Heart right ventricle (tissue), 16 donors: ENCODE measurements at places on chromosomes 11 and 22. TPM values are rescaled to one million over a fixed set of nuclear protein-coding genes. Genes with fewer than 3 reads are reported as not detected.

The OR8D1 gene
- total RNA-seq, result not detected

The THY1 gene
- total RNA-seq, result 10.9 TPM

The FAM180B gene
- total RNA-seq, result not detected

The GP1BB gene
- total RNA-seq, result not detected

The IGLL1 gene
- total RNA-seq, result not detected

The MUC6 gene
- total RNA-seq, result not detected

The SGSM1 gene
- total RNA-seq, result 6.1 TPM

The MS4A12 gene
- total RNA-seq, result not detected

The BARX2 gene
- not detected for total RNA-seq

The KCNK7 gene
- 0.35 TPM for total RNA-seq

The CNGA4 gene
- not detected for total RNA-seq

The THOC5 gene
- total RNA-seq, result 43.9 TPM

The TBX10 gene
- total RNA-seq, result not detected

- H3K27ac ChIP-seq, result no peak overlapping the region
- H3K4me3 ChIP-seq, result no peak overlapping the region
- H3K4me1 ChIP-seq, result no peaks in the 10 kb centered on the region
- H3K36me3 ChIP-seq, result no peaks in the 10 kb centered on the region
Observed at GRCh38 chr11:73839123-73839457, 37.6 kb downstream of the COA4 start.

DNA sequence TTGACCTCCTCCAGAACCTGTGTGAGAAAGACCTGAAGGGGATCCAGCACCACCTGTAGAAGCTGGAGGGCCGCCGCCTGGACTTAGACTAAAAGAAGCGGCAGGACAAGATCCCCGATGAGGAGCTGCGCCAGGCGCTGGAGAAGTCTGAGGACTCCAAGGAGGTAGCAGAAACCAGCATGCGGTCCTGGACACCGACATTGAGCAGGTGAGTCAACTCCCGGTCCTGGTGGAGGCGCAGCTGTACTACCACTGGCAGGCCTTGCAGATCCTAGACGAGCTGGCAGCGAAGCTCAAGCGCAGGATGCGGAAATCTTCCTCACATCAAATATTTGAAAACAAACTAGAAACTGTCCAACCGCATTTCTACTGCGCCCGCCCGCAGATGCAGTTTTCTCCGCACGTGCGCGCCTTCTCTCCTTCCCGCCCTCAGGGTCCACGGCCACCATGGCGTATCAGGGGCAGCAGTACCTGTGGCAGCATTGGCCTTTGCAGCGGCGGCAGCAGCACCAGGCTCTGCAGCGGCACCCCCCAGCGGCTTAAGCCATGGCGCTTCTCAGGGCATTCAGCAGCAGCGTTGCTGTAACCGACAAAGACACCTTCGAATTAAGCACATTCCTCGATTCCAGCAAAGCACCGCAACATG lies 10.2 kb downstream of the CLDN25 start:
- no peaks in the 10 kb centered on the region for H3K27me3 ChIP-seq
- H3K27ac ChIP-seq, result no peak overlapping the region
- H3K4me3 ChIP-seq, result no peak overlapping the region
- no peaks in the 10 kb centered on the region for H3K36me3 ChIP-seq
- DNase-seq, result no peak
- H3K4me1 ChIP-seq, result no peaks in the 10 kb centered on the region

DNA sequence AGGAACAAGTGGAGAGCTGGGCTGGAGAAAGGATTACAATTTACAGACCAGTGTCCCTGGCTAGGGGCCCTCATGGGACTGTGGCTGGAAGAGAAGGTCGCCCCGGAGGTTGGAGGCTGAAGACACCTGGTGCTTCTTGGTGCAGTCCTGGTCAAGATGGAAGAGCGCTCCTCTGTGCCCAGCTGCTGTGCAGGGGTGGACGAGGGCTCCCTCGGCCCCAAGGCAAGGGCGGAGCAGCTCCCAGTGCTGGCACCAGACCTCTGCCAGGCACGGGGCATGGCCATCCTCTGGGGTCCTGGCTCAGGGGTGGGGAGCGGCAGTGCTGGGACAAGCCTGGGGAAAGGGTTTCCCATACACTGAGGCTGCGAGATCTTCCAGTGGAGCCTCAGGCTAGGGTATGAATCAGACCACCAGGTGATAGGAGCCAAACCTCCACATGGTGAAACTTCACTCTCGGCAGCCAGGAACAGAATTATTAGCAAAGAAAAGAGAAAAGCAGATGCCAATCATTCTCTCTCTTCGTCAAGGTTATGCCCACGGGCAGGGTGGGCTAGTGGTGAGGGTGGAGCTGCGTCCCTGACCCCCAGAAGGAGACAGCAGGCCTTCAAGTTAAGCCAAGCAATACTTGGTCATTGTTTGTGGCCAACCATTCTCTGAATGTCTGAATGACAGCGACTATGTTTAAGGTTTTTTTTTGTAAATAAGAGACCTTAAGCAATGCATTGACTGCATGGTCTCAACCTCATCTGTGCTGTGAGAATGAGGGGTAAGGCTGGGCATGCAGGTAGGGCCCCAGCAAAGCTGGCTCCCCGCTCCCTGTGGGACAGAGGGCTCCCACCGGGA lies 32.1 kb downstream of the PPM1F start:
- no peak overlapping the region for H3K27ac ChIP-seq
- peaks cover 12% of the 10 kb centered on the region for H3K4me1 ChIP-seq
- DNase-seq, result no peak
- no peaks in the 10 kb centered on the region for H3K27me3 ChIP-seq
- no peak overlapping the region for H3K4me3 ChIP-seq

- no peak overlapping the region for H3K27ac ChIP-seq
- H3K4me3 ChIP-seq, result no peak overlapping the region
- no peaks in the 10 kb centered on the region for H3K36me3 ChIP-seq
- no peaks in the 10 kb centered on the region for H3K4me1 ChIP-seq
- DNase-seq, result no peak
Observed at GRCh38 chr11:70583781-70584218, 185.5 kb downstream of the CTTN start.

DNA sequence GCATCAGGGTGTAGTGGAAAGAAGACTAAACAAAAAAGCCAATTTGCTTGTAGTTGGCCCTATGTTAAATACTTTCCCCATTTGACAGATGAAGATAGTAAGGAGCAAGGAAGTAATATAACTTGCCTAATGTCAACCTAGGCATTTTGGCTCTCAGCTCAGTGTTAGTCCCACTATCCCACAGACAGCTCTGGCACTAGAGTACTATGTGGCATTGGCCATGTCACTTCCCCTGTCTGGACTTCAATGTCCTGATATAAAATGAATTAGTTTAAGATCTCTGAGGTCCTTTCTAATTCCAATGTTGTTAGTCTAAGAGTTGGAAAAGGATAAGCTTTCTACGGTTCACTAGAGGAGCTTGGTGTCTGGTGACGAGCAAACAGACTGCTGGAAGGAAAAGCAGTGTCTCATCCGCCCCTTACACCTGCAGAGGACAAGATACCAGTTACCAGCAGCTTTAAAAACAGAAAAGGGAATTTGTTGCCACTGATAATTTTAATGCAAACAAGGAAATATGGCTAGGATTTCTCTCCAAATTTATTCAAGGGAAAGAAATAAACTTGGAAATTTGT lies 92.5 kb downstream of the RELT start:
- H3K4me1 ChIP-seq, result peaks cover 46% of the 10 kb centered on the region
- H3K27me3 ChIP-seq, result no peaks in the 10 kb centered on the region
- H3K27ac ChIP-seq, result peak overlapping the region; percentile 34
- H3K4me3 ChIP-seq, result no peak overlapping the region
- no peaks in the 10 kb centered on the region for H3K36me3 ChIP-seq

- no peaks in the 10 kb centered on the region for H3K27me3 ChIP-seq
- peaks cover 16% of the 10 kb centered on the region for H3K4me1 ChIP-seq
- no peak for DNase-seq
- no peaks in the 10 kb centered on the region for H3K36me3 ChIP-seq
- no peak overlapping the region for H3K4me3 ChIP-seq
Observed at GRCh38 chr22:32887324-32887980, 85.9 kb downstream of the TIMP3 start.

- peaks cover 10% of the 10 kb centered on the region for H3K27me3 ChIP-seq
- H3K4me3 ChIP-seq, result no peak overlapping the region
- no peak overlapping the region for H3K27ac ChIP-seq
- no peaks in the 10 kb centered on the region for H3K36me3 ChIP-seq
- no peak for DNase-seq
- H3K4me1 ChIP-seq, result no peaks in the 10 kb centered on the region
Observed at GRCh38 chr11:115132436-115133228, 371.6 kb downstream of the CADM1 start.

- H3K27me3 ChIP-seq, result no peaks in the 10 kb centered on the region
- DNase-seq, result peak; percentile 62
- H3K4me3 ChIP-seq, result no peak overlapping the region
- no peak overlapping the region for H3K27ac ChIP-seq
Observed at GRCh38 chr22:35930933-35931332, 97.7 kb downstream of the RBFOX2 start.

DNA sequence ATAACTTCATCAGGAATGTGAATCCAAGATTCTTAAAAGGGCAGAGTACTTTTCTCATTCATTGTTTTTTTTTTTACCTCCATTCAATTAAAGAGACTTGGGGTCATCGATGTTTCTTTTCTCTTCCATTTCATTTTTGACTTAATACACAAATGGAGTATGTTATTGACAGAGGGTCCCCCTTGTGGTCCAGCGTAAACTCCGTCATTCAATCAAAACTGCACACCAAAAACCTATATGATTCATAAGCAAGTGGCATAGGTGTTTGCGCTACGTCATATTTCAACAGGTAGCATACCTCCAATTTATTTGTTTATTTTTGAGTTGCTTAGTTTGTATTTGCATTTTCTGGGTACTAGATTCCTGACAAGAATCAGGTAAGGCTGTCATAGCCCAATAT lies 12.7 kb upstream of the FOLH1 start:
- H3K4me3 ChIP-seq, result no peak overlapping the region
- no peaks in the 10 kb centered on the region for H3K27me3 ChIP-seq
- DNase-seq, result no peak
- H3K36me3 ChIP-seq, result no peaks in the 10 kb centered on the region
- no peaks in the 10 kb centered on the region for H3K4me1 ChIP-seq
- H3K27ac ChIP-seq, result no peak overlapping the region

DNA sequence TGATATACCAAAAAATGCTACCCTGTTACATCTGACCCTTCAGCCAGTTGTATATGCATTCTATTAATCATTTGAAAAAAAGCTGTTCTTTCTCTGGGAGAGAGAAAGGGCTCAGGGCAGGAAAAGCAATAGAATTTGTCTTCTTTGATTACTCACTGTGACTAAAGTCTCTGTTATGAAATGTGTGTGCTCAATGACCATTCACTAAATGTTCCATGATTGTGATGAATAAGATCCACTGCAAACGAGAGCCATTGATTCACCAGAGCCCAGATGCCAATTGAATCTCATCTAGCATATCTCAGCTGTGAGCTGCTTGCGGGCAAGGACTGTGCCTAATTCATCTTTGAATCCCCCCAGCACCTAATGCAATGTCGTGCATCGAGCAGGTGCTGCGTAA lies 184.3 kb downstream of the OPCML start:
- H3K4me1 ChIP-seq, result no peaks in the 10 kb centered on the region
- H3K27ac ChIP-seq, result no peak overlapping the region
- H3K27me3 ChIP-seq, result peaks cover 7% of the 10 kb centered on the region
- no peak overlapping the region for H3K4me3 ChIP-seq

DNA sequence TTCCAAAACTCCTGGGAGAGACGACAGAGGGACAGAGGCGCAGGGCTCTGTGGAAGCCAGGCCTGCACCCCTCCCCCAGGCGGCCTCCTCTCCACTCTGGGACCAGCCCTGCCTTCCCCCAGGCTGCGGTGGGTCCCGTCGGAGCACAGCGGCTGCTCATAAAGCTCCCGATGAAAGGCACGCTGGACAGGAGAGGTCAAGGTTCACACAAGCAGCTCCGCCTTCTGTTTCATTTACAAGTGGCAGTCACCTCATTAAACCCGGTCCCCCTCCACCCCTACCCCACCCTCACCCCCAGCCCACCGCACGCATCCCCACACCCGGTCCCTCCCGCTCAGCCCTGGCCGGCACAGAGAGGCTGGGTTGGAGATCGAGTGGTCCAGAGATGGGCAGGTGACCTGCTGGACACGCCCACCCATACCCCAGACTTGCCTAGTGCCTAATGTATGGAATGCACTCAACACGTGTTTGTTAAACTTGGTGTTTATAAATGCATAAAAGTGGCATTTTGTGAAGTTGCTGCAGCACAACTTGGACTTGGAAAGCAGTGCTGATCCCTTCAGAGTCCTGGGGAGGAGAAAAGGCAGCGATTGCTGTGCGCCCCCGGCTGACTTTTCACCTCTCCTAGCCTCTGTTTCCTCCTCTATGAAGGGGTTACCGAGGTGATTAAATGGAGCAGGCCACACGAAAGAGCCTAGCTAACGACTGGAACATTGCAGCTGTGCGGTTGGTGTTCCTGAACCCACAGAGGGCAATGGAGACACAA lies 26.0 kb downstream of the RPUSD4 start:
- H3K36me3 ChIP-seq, result peaks cover 45% of the 10 kb centered on the region
- H3K27ac ChIP-seq, result no peak overlapping the region
- no peak overlapping the region for H3K4me3 ChIP-seq

DNA sequence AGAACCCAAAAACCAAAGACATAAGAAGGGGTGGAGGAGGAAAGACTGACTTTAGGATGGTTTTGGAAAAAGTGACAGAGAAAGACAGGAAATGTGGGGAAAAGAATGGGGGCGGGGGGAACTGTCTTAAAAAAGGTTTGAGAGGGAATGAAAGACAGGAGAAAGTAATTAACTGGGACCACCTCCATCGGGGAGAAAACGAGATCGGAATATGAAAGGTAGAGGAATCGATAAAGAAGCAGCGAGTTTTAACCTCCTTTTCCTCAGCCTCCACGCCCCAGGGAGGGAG lies 524 bp downstream of the MTMR2 start:
- no peaks in the 10 kb centered on the region for H3K27me3 ChIP-seq
- no peaks in the 10 kb centered on the region for H3K36me3 ChIP-seq
- peak overlapping the region; percentile 93 for H3K4me3 ChIP-seq
- H3K27ac ChIP-seq, result peak overlapping the region; percentile 93
- DNase-seq, result no peak

GRCh38 chr11:131737357-131737756 lies 366.9 kb downstream of the NTM start:
- no peak for DNase-seq
- no peaks in the 10 kb centered on the region for H3K4me1 ChIP-seq
- H3K4me3 ChIP-seq, result no peak overlapping the region

GRCh38 chr11:126122863-126123262 lies 60.2 kb upstream of the CDON start:
- no peak overlapping the region for H3K4me3 ChIP-seq
- no peak for DNase-seq
- no peaks in the 10 kb centered on the region for H3K27me3 ChIP-seq

GRCh38 chr11:70351646-70352045 lies 46.7 kb upstream of the CTTN start:
- H3K4me3 ChIP-seq, result no peak overlapping the region
- DNase-seq, result no peak
- H3K27me3 ChIP-seq, result no peaks in the 10 kb centered on the region

DNA sequence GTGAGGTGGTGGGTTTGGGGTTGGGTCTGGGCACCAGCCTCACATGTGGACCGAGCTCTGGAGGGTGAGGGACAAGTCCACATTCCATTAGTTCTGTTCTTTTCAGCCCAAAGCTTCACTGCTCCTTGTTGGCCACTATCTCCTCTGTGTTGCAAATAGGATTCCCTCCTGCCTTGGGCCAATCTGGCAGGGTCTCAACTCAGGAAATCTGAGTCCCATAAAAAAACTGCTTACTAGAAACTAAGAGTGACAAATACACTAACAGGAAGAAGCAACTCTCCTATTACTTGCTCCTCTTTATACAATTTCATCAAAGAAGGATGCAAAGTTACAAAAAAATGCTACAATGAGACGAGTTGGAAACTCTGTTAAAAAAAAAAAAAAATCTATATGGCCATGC lies 66.2 kb upstream of the CSNK1E start:
- H3K4me1 ChIP-seq, result peaks cover 12% of the 10 kb centered on the region
- no peak overlapping the region for H3K27ac ChIP-seq
- DNase-seq, result no peak
- no peaks in the 10 kb centered on the region for H3K27me3 ChIP-seq
- no peak overlapping the region for H3K4me3 ChIP-seq
